Breast epithelium (tissue), 4 donors: ENCODE measurements at places on chromosomes 1 and 21. TPM values are rescaled to one million over a fixed set of nuclear protein-coding genes. Genes with fewer than 3 reads are reported as not detected.

DNA sequence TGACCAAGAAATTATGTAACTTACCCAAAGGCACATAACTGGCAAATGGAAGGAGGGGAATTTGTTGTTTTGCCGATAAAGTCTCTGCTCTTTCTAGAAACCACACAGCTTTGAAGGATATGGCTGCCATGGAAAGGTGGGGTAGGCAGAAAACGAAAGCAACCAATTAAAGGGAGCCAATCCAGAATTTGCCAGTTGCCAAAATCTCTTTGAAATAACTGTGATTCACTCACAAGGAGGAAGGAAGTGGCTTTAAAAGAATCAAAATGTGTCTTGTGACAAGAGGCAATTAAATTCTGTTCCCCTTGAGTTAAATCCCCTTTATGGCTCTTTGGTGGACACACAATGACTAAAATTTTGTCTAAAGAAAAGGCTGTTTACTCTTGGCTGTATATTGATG is 61.2 kb upstream of the CCDC190 start:
- H3K27me3 ChIP-seq: no peaks in the 10 kb centered on the region
- no peak overlapping the region for H3K27ac ChIP-seq
- H3K4me3 ChIP-seq: no peak overlapping the region
- H3K4me1 ChIP-seq: no peaks in the 10 kb centered on the region

DNA sequence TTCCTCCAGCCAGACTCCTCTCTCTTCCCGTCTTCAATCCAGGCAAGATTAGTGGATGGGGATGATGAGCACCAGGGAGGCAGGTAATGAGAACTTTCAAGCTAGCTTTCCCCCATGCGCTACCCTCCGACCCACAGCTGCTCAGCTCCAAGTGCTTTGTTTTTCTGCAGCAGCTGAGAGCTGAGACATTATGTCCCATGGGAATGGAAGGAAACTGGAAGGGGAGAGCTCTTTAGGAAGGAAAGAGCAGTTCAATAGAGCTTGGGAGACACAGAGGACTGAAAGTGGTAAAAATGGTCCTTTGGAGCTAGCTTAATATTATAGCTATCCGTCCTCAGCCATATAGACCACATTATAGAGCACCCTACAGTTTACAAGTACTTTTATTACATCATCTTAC is 39.8 kb downstream of the RAB3B start:
- H3K36me3 ChIP-seq: no peaks in the 10 kb centered on the region
- H3K27ac ChIP-seq: no peak overlapping the region
- no peak overlapping the region for H3K4me3 ChIP-seq
- H3K4me1 ChIP-seq: no peaks in the 10 kb centered on the region
- DNase-seq: no peak

GRCh38 chr1:61028136-61028535 is 54.2 kb upstream of the NFIA start:
- no peaks in the 10 kb centered on the region for H3K27me3 ChIP-seq
- no peaks in the 10 kb centered on the region for H3K36me3 ChIP-seq
- no peak overlapping the region for H3K4me3 ChIP-seq
- no peaks in the 10 kb centered on the region for H3K4me1 ChIP-seq

Gene RNPC3
- 67.8 TPM for total RNA-seq

Gene GMEB1
- total RNA-seq: 11.9 TPM

GRCh38 chr1:222045786-222046185 is 303.9 kb upstream of the DUSP10 start:
- H3K4me1 ChIP-seq: no peaks in the 10 kb centered on the region
- H3K4me3 ChIP-seq: no peak overlapping the region
- H3K36me3 ChIP-seq: no peaks in the 10 kb centered on the region
- H3K27me3 ChIP-seq: no peaks in the 10 kb centered on the region
- no peak overlapping the region for H3K27ac ChIP-seq
